ENCODE measurements at places on chromosomes 1 and 21.

- no peak for DNase-seq
Measured at GRCh38 chr21:46081022-46081861, 16.7 kb upstream of the COL6A2 start.

GRCh38 chr1:5718831-5719632, 273.2 kb downstream of the NPHP4 start:
- no peak for DNase-seq

DNA sequence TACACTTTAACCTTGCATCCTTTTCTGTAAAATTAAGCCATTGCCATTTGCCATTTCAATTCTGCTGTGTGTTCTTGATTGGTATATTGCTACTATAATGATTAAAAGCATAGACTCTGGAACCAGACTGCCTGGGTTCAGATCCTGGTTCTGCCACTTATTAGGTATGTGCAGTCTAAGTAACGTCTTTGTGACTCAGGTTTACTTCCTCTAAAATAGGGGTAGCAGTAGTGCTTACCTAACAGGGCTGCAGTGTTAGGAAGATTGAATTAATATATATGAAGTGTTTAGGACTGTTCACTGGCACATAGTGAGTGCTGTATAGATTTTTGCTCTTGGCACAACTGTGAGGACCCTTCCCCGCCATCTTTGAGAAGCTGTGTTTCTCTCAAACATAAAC, 4.4 kb downstream of the CDC42 start:
- DNase-seq = no peak

GRCh38 chr1:173478094-173478674, 1.0 kb downstream of the PRDX6 start:
- DNase-seq = no peak

DNA sequence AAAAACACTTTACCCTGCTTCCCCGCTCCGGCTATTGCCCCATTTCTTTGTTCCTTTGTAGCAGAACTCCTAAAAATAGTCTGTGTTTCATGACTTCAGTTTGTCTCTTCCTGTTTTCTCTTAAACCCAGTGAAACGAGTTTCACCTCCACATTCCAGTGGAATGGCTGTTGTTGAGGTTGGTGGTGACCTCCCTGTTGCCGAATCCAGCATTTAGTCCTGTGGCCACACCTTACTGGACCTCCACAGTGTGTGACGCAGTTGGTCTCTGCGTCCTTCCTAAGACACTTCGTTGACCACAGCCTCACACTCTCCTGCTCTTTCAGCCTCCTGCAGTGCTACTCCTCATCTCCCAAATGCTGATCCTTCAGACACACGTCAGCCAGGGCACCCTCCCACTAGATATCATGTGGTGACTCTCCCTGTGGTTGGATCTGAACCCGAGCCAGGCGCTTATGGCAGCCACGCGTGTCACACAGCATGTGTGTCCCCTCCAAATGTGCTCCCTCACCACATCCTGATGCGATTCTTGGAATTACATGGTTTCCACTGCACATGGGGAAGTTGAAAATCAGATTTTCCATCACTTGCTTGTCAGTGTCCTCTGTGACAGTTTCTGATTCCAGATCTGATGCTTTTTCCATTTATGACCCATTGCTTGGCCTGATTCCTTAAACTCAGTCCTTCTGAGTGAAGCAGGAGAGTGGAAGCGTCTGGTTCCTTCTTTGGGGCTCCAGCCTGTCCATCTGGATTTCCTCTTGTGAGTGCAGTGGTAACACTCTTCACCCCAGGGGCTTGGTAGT, 99.1 kb upstream of the ARTN start:
- no peak for DNase-seq

DNA sequence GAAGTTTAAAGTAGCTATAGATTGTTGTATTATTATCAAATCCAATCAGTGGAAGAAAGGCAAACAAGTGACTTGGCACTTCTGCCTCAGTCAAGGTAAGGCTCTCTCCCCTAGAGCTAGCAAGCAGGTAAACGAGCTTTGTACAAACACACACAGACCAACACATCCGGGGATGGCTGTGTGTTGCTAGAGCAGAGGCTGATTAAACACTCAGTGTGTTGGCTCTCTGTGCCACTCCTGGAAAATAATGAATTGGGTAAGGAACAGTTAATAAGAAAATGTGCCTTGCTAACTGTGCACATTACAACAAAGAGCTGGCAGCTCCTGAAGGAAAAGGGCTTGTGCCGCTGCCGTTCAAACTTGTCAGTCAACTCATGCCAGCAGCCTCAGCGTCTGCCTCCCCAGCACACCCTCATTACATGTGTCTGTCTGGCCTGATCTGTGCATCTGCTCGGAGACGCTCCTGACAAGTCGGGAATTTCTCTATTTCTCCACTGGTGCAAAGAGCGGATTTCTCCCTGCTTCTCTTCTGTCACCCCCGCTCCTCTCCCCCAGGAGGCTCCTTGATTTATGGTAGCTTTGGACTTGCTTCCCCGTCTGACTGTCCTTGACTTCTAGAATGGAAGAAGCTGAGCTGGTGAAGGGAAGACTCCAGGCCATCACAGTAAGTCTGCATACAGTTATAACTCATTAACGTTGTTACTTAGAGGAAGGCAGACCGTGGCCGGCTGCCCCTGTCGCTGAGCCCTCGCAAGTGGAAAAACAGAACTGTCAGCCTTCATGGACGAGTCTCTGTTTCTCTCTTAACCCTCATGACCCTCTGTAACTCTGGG, at the start of gene PALMD:
PALMD (plus strand) TSS at position 415 of the 833 bp plus-strand sequence; CDS start at position 620, 205 bp downstream.
- no peak for DNase-seq

- DNase-seq = no peak
Measured at GRCh38 chr1:170520601-170521000, 11.4 kb upstream of the GORAB start.

All from stimulated activated CD4-positive, alpha-beta T cell treated with anti-CD3 and anti-CD28 coated beads, Interleukin-4, amount 100 ng/mL, for 1 hour (primary cell).